ENCODE measurements at places on chromosomes 2 and 18.

DNA sequence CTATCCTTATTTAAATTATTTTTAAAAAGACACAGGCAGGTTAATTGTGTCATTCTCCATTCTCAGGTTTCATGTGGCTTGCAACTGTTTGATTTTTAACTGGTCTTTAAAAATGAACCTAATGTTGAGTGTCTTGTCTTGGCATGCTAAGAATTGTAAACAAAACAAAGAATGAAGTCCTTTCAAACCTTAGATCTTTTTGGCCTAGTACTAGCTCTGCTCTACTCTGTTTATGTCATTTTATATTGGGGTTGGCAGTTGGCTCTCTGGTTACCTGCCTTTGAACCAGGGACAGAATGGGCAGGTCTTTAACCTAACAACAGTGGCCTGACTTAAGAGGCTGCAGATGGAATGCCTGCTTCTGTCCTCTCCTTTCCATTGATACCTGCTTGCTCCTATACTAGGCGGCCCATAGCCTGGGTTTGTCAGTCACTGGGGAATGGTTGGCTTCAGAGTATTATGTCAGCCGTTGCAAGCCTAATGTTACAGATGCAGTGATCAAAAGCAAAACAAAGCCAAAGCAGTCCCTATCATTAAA is 85.5 kb downstream of the MTA3 start:
- DNase-seq, result no peak

- no peak for DNase-seq
These were observed 8.4 kb downstream of the NCAPH start for GRCh38 chr2:96344011-96344410.

- no peak for DNase-seq
These were observed 27.8 kb downstream of the DNMT3A start for GRCh38 chr2:25313711-25314513.

DNA sequence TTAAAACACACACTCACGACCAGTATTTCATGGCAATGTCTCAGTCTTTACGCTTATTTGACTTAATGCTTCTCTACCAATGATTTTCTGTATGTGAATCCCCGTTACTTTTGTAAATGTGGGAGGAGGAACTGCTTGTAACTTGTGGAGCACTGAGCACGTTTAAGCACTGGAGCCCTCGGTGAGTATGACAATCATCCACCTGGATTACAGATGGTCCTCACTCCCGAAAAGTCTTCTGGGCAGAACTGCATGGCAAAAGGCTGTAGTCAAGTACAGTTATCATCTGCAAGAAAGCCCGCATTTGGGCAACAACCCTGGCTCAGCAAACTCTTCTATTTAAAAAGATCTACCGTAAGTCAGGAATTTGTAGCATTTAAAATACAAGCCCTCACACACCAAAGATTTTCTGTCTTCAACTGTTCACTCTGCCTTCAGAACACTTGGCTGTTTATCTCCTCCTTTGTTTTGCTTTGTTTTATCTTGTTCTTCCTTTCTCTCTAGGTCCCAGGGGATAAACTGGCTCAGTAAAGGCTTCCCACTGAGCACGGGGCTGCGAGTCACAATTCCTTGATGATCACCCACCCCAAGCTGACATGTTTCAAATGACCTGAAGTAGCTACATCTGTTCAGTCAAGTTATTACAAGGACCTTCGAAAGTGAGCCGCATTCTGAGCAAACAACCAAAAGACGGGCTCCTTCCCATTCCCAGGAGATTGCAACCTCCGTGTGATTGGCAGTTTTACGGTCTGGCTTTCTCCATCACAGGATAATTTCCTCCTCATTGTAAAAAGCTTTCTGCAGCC is 102.2 kb downstream of the DLGAP1 start:
- DNase-seq, result no peak

DNA sequence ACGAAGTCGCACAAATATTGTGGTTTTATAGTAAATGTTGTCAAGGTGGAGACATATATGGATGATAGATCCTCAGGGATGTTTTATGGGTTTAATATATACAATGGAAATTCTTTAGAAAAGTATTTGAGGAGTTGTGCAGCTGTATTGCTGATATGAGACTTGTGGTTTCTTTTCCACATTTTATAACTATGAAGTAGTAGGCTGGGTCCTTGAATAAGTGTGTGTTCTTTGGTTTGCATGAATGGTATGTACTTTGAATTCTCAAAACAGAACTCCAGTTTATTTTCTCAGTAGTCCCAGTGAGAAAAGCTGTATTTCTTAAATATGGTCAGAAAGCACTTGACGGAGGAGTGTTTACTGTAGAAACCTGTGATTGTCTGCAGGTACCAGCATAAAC is 42.4 kb downstream of the PLCL1 start:
- no peak for DNase-seq

GRCh38 chr2:79901161-79901560 is 388.3 kb downstream of the CTNNA2 start:
- no peak for DNase-seq

- no peak for DNase-seq
These were observed 24.0 kb upstream of the GLI2 start for GRCh38 chr2:120711694-120712093.

GRCh38 chr18:30988440-30988839 is 54.1 kb downstream of the DSC3 start:
- DNase-seq, result no peak

GRCh38 chr2:69011611-69012157 is 1.3 kb upstream of the ANTXR1 start:
- no peak for DNase-seq

GRCh38 chr2:231182513-231182899 is 15.9 kb upstream of the ARMC9 start:
- DNase-seq, result no peak

DNA sequence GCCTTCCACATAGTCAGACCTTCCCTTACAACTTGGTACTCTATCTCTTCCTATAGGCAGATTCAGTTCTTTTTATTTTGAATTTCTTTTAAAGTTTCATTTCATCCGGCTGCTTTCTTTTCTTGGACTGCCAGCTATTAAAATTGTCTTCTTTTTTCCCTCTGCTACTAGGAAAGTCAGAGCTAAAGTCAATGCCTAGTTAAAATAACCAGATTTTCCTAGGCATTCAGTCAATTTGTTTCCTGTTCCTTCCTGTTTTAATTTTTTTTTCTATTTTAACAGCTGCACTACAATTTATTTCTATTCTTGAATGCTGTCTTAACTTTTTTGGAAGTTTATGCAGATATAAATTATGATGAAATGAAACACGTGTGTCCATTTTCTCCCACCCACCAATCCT is 84.8 kb downstream of the EVA1A start:
- no peak for DNase-seq

- no peak for DNase-seq
These were observed 9.6 kb downstream of the PTPRM start for GRCh38 chr18:7576685-7577084.

DNA sequence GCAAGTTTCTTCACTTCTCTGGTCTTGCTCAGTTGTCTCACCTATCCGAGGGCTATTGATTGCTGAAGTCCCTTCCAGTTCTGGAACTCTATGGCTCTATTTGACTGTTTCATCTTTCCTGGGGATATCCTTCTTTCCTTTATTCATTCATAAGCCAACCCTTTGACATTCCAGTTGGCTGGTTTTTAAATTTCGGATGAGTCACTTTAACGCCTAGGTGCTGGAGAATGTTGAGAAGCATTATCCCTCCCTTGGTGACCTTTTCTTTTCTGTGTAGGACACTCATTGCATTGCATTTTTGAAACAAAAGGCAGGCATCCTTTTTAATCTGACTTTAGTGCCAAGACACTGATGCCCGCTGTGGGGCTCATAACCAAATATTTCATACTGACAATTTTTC is 307.1 kb downstream of the TSN start:
- DNase-seq, result no peak

- DNase-seq, result no peak
These were observed 61.4 kb downstream of the DPP4 start for GRCh38 chr2:162012565-162013058.

- no peak for DNase-seq
These were observed 4.4 kb downstream of the SLC66A3 start for GRCh38 chr2:11159574-11160170.

DNA sequence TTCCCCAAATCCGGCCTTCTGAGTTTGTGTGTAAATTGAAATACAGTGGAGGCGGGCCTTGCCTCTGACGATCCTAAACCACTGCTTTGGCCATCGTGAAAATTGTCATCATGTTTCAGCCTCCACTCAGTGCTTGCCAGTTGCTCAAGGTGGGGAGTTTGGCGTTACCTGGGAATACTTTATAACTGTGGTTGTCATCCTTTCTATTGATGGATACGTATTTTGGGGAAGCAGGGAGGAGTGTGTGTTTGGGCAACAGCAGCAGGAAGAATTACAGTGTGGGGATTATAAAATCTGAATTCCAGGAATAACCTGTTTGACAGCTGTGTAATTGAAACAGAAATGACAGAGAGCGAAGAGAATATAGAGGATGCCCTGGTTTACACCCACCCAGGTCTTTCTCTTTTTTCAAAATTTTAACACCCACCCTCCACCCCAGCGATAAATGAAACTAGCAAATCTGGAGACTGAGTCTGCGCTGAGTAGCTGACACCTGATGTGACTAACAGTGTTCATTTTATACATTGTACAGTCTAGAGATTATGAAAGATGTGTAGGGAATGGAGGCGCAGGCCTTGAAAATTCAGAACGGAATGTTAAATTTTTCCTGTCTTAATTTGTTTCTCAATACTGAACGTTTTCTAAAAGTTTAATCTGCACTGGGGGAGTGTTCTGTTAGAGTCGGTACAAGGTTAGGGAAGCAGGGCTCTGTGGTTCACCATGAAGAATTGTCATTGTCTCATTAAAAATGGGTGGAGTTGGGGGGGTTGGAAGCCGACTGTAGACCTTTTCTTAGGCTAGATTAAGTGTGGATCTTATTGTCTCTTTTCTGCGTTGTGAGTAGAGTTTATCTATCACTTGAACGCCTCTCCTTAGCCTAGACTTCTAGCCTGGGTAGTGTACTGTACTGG is 1.6 kb downstream of the MAP4K4 start:
- no peak for DNase-seq

DNA sequence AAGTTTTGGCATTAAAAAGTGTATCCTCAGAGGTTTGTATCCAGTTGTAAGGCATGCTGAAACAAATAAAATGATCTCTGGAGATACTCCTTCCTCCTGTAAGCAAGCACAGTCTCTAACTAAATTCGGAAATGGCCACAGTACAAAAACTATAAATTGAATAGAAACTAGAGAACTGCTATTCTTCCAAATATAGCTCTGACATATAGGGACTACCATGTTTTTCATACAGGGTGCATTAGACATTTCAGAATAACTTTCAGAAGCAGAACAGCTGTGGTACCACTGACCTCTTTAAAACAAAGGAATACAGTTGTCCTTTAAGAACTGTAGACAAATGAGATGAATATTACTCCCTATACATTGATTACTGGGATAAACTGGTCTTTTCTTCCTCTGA is 568.5 kb downstream of the ARHGAP15 start:
- no peak for DNase-seq

DNA sequence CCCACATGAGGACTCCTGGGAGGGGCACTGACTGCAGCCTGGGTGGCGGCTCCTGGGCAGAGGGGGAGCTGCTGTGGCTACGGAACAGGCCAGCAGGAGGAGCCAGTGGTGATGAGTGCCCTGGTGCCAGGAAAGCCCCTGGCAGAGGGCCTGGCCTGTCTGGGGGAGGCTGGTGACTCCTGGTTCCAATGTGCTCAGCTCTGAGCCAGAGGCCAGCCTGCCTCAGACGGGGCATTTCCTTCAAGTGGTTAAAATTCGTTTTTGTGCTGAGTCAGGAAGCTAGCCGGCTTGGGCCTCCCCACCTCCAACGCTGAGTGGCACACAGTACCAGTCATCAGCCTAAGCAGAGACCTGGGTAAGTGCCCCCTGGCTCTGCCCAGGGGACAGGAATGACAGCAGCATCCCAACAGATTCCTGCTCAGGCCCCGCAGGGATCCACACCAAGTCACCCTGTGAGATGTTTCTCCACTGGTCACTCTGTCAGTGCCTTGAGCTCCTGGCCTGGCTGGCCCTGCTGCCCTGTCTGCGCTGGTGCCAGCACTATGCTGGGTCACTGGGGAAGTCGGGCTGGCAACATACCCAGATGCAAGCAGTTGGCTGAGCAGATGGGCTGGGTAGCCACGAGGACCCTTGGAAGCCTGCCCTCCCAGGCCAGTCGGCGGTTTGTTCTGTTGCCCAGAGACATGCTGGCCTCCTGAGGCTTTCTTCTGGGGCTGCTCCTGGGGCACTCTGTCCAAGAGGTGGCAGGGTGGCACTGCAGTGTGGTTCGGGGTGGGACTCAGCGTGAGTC is 7.1 kb upstream of the KLF11 start:
- no peak for DNase-seq

- DNase-seq, result no peak
These were observed 37.9 kb downstream of the DPYSL5 start for GRCh38 chr2:26885651-26886329.

- DNase-seq, result no peak
These were observed 268.7 kb downstream of the GLI2 start for GRCh38 chr2:121004359-121004758.

DNA sequence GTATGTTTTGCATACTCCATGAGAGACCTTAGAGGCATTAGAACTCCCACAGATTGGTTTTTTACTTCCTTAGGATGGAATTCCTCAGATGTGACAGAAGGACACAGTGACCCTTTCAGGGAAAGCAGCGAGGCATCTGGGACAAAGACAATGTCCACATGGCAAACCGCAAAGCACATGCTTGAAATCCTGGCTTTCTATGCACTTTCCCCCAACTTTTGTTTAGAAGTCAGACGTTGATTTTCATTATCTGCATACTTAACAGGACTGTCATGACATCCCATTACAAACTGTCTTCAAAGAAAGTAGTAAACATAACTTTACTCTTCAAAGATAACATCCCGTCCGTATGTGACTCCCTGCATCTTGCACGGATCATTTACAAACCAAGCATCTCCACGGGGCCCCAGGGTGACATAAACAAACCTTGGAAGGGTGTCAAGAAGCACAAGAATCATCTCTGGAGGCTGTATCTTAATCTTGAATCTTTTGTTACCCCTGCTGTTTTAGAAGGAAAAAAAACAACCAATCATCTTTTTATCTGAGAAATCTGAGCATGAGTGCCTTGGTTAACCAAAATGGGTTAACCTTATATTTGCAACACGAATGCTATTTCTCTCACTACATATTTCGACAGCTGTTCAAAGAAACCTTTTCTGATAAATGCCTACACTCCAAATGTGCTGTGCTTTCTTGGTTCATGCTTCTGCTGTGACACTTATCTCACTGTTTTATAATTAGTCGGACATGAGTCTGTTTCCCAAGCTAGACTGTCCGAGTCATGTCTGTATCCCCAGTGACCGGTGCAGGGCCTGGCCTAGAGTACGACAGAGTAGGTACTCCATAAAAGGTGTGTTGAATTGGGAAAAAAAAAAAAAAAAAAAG is 90.8 kb downstream of the CCBE1 start:
- DNase-seq, result no peak

DNA sequence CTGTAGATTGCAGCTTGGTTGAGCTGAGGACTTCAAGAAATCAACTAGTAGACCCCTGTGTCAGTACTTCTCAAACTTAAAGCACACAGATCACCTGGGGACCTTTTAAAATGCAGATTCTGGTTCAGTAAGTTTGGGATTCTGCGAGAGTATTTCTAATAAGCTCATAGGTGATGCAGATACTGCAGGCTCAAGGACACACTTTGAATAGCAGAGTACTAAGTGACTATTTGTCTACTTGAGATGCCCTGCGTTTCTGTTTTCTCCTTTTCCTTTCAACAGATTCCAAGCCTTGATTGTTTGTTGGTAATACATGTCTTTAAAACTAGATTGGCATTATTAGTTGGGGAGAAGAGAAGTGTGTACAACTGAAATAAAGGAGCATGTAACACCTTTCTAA is 6.7 kb downstream of the MIB1 start:
- no peak for DNase-seq

- DNase-seq, result no peak
These were observed 509.6 kb upstream of the TCF4 start for GRCh38 chr18:56097621-56098020.

Measured in cortex of kidney (tissue), 1 donor.